ENCODE measurements at places on chromosomes 3 and 15.

GRCh38 chr3:128424508-128425069, 42.1 kb downstream of the DNAJB8 start:
- no peak for DNase-seq

GRCh38 chr3:127787571-127788365, 34.5 kb downstream of the MGLL start:
- DNase-seq: no peak

GRCh38 chr3:100260081-100260684, 609 bp upstream of the TBC1D23 start:
- DNase-seq: peak; percentile 8

GRCh38 chr15:41336549-41336948, 3.9 kb downstream of the NUSAP1 start:
- no peak for DNase-seq

DNA sequence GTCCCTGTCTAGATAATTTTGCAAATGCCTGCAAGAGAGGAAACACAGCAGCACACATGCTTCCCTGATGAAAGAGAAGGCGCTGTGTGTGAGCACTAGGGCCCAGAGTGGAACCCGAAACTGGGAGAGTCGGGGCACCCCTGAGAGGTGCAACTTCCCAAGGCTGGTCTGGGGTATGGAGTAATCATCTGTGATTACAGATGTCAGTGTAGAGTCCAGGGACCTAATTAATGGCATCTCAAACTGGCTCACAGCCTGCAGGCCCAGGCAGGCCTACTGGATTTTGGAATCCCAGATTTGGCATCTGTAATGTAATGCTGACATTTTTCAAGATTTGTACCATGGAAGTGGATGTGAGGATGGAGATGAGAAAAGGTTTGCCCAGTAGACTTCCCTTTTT, 29.4 kb downstream of the PGPEP1L start:
- DNase-seq: no peak

- no peak for DNase-seq
Observed at GRCh38 chr15:38217191-38217595, 35.4 kb upstream of the SPRED1 start.

DNA sequence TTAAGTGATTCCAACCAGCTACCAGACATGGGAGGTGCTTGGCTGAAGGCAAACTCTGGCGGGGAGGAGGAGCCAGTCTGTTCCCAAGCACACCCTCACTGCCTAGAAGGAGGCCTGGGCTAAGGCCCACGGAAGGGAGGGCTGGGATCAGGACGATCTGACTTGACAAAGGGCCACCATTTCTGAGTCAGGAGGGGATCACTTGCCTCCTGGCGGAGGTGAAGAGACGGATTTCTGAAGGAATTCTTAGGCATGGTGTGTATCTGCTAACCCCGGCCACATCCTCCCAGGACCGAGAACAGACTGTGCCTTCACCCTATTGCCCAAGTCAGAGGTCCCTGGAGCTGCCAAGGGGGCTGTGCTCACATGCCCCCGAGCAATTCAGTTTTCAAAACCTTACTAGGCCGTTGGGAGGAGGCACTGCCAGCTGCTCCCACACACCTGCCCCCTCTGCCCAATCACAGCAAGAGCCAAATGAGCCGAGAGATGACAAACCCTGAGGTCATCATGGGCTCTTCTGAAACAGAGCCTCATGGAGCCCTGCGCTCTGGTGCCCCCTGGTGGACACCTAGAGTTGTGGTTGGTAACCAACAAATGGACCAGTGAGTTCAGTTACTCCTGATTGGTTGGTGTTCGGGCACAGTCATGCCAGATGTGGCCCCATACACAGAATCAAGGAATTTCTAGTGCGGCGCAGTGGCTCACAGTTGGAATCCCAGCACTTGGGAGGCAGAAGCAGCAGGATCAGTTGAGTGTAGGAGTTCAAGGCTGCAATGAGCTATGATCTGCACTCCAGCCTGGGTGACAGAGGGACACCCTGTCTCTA, 6.5 kb upstream of the TNK2 start:
- peak; percentile 93 for DNase-seq
